Activated CD8-positive, alpha-beta memory T cell treated with anti-CD3 and anti-CD28 coated beads for 4 hours (primary cell): ENCODE measurements at places on chromosomes 1 and 21.

DNA sequence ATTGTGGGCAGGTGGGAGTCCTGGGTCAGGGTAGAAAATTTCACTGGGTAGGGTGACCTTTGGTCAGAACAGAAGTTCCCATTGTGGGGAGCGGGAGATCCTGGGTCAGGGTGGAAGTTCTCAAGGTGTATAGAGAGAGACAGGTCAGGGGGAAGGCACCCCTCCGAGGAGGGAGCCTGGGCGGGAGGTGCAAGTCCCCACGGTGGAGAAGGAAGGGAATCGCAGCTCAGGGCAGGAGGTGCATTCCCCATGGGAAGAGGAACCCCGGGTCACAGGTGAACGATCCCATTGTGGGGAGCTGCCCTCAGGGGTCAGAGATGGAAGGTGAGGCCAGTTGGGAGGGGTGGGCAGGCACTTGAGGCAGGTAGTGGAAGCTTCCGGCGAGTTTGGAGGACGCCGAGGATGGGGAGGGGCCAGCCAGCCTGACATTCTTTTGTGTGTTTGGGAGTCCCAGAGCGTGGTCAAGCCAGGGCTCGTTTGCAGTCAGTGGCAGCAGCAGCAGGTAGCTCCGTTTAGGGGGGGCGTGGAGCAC is 637 bp downstream of the LYPLA2 start:
- DNase-seq = no peak

GRCh38 chr1:30668546-30669327 is 54.6 kb downstream of the MATN1 start:
- no peak for DNase-seq

DNA sequence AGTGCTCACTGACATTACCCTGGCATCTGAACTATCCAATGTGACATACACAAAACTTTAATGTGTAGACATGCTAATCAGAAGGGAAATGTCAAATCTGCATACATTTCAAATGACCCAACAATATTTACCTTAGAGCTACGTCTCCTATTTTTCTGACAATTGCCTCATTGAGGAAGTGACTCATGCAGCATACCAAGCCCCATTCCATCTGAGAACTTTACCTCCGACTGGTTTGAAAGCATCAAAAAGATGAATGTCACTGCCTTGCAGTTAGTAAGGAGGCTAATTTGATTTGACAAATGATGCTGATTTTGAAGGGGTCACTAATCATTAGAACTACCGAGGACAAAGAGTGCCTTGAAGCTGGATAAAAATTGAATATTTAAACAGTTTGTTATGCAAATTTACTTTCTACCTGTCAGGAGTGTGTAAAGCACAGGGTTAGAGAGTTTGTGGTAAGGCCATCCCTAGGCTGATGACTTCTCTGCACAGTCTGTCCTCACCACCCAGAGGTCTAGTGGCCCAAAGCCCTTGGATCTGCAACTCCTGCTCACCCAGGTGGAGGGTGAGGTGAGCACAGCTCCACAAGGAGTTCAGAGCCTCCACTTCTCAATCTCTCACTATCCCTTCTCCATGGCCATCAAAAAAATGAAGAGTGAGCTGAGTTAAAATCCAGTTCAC is 500.3 kb upstream of the C1orf87 start:
- DNase-seq = no peak

GRCh38 chr1:204769997-204770396 is 84.5 kb upstream of the LRRN2 start:
- DNase-seq = no peak

- DNase-seq = no peak
Measured at GRCh38 chr1:113210248-113210647, 137.2 kb downstream of the LRIG2 start.

DNA sequence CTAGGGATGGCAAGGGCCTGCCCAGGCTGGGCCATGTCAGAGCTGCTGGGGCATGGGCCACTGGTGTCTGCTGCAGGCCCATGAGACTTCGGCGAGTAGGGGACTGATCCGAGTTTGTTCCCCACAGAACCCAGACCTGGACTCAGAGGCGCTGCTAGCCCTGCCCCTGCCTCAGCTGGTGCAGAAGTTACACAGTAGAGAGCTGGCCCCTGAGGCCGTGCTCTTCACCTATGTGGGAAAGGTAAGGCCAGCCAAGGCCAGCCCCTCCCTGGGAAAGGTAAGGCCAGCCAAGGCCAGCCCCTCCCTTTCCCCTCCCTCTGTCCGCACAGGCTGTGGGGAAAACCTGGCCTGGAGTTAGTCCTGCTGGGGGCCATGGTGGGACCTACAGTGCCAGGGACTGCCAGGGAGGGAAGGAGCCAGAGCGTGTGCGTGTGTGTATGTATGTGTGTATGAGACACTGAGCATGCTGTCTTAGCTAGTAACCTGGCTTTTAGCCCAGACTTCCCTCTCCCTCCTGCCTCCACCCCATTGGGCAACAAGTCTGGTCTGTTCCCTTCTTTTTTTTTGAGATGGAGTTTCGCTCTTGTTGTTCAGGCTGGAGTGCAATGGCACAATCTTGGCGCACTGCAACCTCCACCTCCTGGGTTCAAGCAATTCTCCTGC is 8.0 kb downstream of the FAAH start:
- no peak for DNase-seq

- no peak for DNase-seq
Measured at GRCh38 chr1:56547977-56548376, 31.4 kb downstream of the PLPP3 start.

DNA sequence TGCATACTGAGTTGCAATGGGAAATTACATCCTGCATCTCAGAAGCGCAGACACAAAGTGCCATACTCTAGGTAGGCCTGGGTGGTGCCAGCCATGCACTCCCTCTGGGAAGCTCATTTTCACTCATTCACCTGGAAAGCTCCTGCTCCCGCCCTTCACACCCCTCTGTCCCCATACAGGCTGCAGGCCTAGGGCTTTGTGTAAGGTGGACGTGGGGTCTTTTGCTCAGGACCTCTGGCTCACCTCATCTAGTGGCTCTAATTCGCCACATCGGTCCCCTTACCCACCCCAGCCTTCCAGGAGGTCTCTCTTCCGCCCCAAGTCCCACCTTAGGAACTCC is 751 bp downstream of the MRPS15 start:
- DNase-seq = no peak

GRCh38 chr1:54456921-54457529 is 50.8 kb upstream of the SSBP3 start:
- DNase-seq = no peak

GRCh38 chr1:214123061-214123784 is 135.4 kb downstream of the PROX1 start:
- DNase-seq = no peak

DNA sequence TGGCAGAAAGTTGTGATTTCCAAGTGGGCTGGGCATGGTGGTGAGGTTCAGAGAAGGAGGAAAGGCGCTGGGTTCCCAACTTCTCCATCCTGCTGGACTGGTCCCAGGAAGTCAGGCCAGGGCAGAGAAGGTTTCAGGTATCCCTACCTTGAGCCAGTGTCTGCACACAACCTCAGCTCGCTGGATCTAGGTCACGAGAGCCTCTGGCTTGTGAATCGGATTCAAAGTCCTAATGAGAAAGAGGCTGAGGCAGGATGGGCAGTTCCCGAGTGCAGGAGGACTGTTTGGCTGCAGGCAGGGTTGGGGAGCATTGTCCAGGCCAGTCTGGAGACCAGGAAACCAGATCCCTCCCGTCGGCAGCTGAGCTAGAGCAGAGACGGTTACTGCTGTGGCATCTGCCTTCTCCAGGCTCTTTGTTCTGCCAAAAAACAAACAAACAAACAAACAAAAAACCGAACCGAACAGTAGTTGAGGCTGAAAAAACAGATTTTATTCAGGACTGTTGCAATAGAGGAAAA is 19.5 kb upstream of the IGSF21 start:
- DNase-seq = no peak

- no peak for DNase-seq
Measured at GRCh38 chr1:175881246-175881976, 138.0 kb upstream of the TNR start.

DNA sequence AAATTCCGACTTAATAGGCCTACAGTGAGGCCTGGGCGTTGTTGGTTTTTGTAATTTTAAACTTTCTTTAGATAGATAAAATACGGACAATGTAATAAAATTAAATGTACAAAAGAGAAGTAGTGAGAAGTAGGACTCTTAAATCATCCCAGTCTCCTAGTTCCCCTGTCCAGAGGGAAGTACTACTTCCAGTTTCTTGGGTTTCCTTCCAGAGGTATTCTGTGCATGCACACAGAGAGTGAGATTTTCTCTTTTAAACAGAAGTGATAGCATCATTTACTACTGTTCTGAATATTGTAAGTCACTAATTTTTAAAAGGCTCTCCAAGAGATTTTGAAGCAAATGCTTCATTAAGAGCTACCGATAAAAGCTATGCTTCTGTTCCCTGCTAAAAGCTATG is 7.2 kb upstream of the FNBP1L start:
- DNase-seq = no peak

DNA sequence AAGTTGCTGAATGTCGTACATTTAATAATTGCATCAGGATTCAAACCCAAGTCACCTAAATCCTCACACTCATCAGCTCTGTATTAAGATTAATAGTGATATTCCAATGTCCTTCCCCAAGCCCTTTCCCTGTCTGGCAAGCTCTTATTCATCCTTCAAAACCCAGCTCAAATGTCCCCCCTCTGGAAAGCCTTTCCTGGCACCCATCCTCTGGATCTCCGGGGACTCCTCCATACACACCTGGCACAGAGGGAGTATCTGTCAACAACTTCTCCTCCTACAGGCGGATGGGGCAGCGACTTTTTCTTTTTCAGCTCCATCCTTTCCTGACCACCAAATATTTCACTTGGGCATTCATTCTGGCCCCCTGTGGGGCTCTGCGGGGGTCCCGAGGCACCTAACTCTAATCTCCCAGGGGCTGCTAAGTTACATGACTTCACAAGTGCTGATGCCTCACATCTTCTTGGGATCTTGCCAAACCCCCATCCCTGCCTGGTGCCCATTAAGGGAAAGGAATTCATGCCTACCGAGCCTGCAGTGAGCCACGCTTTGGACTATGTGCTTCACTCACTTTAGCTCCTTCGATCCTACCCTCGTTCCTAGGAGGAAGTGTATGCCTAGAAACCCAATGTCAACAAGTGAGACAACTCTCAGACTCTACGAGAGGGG is 15.2 kb downstream of the TINAGL1 start:
- no peak for DNase-seq

GRCh38 chr1:28507646-28508434 is 2.0 kb downstream of the RCC1 start:
- DNase-seq = no peak

- no peak for DNase-seq
Measured at GRCh38 chr1:151803164-151803563, 2.1 kb downstream of the LINGO4 start.

- no peak for DNase-seq
Measured at GRCh38 chr1:102628109-102628613, 480.2 kb downstream of the COL11A1 start.

DNA sequence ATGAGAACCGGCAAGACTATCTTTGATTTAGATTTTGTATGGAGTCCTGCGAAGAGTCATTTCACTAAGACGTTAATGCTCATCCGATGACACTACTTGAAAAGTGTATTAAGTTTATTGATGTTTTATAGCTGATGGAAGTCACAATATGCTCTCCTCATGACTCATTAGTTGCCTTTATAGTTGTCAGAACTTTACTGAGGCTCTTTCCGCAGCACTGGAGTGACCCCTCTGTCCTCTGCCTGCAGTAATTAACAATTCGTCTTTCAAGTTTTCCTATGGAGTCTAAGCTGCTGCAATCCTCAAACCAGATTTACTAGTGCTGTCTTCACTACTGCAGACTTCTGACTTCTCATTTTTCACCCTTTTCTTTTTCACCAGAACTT is 853 bp downstream of the USP16 start:
- no peak for DNase-seq

DNA sequence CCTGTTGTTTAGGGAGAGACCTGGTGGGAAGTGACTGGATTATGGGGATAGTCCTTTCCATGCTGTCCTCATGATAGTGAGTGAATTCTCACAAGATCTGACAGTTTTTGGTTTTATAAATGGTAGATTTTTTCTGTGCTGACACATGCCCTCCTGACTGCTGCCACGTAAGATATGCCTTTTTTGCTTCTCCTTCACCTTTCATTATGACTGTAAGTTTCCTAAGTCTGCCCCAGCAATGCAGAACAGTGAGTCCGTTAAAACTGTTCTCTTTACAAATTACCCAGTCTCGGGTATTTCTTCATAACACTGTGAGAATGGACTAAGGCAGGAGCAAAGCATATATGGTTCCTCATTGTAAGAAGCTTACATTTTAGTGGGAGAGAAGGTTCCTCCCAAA is 1727.2 kb downstream of the NCAM2 start:
- no peak for DNase-seq

DNA sequence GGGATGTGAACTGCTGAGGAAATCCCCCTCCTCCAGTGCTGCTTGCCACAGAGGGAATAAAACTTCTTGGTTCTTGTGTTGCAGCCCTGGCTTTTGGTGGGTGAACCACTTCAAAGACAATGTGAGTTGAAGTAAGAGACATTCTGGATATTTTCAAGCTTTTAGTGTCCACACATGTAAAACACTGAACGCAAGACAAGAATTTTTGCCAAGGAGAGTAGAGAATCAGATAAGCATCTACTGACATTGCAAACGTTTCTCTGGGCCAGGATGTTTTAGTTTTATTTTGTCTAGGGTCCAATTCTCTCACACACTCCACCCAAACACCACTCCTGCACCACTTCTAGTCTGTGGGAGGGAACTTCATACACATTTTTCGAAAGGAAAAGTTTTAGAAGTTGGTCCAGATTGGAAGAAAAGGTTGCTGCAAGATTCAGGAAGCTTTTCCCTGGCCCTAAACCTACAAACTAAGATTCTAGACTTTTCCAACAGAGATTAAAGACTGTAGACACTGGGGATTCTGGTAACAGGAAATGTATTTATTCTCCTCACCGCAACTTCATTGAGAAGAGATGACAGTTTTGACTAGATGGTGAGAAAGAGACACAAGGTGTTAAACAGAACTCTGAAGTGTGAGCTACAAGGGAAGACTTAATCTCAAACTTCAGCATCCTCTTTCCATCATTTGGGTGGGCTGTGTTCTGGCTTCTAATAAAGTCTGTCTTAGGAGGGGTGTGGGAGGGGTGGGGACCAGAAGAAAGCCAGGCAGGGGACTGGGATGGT is 16.1 kb downstream of the FASLG start:
- DNase-seq = no peak

DNA sequence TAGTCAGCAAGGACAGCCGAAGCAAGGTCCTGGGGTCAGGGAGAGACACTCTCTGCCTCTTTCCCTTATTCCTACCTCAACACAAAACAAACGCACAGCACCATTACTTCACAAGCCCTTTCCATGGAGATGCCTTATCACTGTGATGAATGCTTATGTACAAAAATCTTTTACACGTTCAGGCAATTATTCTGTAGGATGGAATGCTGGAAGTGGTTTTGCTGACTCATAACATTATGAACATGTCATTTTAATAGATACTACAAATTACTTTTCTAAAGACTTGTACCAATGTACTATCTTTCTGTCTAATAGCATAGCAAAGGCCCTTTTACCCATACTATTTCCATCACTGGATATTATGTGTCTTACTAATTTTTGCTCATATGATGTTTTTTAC is 98.4 kb downstream of the TTLL7 start:
- DNase-seq = no peak

DNA sequence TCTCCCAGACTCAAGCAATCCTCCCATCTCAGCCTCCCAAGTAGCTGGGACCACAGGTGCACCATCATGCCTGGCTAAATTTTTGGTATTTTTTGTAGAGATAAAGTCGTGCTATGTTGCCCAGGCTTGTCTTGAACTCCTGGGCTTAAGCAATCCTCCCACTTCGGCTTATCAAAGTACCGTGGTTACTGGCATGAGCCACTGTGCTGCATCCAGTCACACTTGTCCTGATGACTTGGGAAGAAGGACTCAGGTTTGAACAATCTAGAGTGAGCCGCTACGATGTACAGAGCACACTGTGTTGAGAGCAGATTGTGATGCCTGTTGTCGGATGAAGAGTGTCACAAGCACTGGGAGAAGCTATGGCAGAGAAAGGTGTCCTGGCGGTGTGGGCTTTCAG is 27.2 kb downstream of the RNF187 start:
- no peak for DNase-seq
